ENCODE measurements at places on chromosomes 11 and 22.
A peak's percentile ranks its signal among the peaks of the same experiment; 100 is the strongest.

DNA sequence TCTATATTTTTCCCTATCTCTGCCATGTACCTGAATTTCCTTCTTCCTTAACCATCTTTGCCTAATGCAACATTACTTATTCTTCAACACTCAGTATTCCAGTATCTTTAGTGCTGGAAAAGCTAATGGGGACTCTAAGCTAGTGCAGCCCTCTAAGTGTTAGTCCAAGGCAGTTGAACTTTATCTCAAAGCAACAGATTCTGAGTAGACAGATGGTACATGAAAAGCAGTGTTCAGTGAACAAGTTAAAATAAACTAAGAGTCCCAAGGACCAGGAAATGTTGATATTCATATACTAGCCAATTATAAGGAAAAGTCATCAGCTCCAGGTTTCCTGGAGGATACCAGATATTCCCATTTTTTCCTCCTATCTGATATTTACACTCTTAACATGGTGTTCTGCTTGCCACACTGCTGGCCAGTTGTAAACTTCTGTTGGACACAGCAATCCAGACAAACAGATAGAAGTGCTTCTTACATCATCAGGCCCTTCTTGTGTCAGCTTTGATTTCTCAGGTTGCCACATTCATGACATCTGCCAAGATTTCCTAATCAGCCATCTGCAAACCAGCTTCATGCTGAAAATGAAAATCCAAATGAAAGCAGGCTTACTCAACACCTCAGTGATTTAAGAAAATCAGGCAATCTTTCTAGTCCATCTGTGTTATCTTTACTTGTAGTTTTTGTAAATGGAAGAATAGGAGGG is 255.9 kb upstream of the POU2AF2 start:
- DNase-seq: peak; percentile 80

DNA sequence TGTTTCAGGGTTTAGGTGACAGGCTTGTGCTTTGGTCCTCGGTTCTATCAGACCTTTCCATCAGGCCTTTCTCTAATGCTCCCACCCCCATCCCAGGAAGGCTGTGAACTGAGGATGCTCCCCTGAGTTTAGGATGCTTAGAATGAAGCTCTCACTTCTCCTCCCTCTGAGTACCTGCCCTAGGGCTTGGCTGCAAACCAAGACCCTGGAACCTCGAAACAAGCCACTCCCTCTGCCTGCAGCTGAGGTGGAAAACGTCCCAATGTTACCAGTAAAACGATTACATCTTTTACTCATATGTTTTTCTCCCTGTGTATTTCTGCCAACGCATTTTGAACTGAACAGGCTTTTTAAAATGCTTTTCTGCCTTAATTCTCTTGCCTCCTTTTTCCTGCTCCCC is 54.5 kb upstream of the BMAL1 start:
- DNase-seq: no peak

- DNase-seq: no peak
These were observed 13.4 kb upstream of the GRK2 start for GRCh38 chr11:67252831-67253239.

DNA sequence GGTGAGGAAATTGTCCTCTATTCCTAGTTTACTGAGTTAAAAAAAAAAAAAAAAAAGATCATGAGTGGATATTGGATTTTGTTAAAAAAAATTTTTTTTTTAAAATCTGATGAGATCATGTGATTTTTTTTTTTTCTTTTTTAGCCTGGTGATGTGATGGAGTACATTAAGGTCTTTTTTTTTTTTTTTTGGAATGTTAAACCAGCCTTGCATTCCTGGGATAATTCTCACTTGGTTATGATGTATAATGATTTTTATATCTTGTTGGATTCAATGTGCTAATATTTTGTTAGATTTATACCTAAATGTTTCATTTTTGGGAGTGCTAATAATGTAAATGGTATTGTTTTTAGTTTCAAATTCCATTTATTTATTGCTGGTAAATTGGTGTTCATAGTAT is 43.3 kb downstream of the DDX10 start:
- DNase-seq: no peak

GRCh38 chr11:58919980-58920379 is 19.3 kb upstream of the GLYATL1 start:
- no peak for DNase-seq

- DNase-seq: no peak
These were observed 146.8 kb downstream of the COMMD9 start for GRCh38 chr11:36142439-36142838.

GRCh38 chr11:36339888-36340287 is 43.8 kb downstream of the PRR5L start:
- no peak for DNase-seq

- DNase-seq: peak; percentile 89
These were observed 1.4 kb downstream of the SLC25A22 start for GRCh38 chr11:796565-797295.

DNA sequence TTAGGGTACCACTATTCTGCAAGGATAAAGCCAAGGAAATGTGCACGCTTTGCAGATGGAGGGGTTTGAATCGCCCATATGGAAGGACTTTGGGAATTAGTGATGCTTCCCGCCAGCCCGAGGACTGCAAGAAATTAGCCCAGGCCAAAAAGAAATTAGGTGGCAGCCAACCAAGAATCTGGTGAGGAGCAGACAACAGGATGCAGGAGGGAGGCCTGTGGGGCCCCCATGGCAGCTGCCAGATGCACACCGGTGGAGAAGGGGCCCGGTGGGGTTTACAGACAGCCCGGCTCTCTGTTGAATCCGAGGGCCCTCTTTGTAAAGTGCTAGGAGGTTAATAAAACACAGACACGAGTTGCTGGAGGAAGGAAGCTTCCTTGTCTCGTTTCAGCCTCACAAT is 73.5 kb downstream of the TIMP3 start:
- no peak for DNase-seq

DNA sequence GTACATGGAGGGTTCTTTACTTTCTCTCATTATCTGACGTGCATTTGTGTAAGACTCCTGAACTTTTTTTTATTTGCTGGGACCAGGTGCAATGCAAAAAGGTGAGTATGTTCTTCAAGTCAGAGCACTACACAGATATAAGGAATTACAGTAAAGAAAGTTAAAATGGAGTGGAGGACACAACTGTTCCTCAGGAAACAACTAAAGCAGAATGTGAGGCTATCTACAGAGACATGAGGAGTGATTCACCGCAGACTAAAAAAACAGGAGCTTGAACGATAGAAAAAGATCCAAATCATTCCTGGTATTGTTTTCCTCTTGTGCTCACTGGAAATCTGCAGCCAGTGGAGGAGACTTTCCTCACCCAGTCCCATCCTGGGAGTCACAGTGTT is 106.2 kb downstream of the ABTB2 start:
- no peak for DNase-seq

DNA sequence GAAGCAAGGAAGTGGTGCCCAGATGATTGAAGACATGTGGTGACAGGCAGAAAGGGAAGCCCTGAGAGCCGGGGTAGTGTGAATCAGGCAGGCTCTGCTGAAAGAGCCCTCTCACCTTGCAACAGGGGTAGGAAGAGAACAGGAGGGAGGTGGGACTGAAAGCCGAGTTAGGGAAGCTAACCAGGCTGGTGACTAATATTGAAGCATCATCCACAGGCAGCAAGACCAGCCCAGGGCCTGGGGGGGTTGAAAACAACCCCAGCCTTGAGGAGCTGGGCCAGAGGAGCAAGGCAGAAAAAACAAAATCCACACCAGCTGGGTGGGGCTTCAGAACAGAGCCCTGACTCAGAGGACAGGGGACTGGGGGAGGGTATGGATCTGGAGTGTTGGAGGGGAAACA is 35.0 kb upstream of the CRTAM start:
- DNase-seq: no peak

DNA sequence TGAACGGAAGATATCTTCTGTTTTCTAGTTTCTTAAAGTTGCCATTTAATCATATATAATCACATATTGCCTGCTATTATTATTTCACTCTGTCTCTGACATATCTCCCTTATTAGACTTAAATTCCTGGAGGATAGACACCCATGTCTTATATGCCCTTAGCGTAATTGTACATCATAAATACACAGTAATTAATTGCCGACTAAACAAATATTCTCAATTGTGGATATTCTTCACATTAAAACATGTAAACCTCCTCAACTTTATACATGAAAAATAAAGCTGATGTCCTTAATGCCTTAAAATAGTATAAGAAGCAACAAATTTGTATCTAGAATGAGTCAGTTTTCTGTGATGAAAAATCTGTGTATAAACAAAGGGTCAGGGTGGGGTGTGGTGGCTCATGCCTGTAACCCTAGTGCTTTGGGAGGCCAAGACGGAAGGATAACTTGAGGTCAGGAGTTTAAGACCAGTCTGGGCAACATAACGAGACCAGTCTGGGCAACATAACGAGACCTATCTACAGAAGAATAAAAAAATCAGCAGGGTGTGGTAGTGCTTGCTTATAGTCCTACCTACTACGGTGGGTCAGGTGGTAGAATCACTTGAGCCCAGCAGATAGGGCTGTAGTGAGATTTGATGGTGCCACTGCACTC is 6.1 kb downstream of the ZDHHC13 start:
- no peak for DNase-seq

DNA sequence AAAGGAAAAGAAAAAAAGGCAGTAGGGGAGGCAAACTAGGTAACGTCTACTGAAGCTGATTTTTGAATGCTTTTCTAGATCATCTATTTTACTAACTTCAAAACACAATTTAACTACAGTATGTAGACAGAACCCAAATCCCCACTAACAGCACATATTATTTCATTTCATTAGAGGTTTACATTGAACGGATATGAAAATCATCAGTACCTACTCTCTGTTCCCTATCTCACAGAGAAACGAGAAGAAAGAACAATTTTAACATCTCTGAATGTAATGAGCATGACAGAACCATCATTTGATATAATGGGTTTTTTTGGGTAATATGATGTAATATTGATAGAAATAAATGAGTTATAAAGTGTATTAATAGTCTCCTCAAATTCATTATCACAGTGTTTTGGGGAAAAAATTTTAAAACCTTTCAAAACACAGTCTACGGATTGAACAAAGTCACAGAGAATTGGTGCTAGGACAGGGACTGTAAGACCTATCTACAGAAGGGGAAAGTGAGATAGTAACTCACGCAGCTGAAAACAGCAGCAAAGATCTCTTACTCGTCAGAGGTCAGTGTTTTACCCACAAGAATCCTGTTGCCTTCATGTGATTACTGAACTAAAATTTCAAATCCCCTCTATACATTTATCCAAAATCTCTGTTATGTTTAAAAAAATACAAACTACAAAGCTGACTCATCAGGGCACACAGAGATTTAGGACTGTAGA is 77.3 kb downstream of the ZBTB44 start:
- DNase-seq: no peak

DNA sequence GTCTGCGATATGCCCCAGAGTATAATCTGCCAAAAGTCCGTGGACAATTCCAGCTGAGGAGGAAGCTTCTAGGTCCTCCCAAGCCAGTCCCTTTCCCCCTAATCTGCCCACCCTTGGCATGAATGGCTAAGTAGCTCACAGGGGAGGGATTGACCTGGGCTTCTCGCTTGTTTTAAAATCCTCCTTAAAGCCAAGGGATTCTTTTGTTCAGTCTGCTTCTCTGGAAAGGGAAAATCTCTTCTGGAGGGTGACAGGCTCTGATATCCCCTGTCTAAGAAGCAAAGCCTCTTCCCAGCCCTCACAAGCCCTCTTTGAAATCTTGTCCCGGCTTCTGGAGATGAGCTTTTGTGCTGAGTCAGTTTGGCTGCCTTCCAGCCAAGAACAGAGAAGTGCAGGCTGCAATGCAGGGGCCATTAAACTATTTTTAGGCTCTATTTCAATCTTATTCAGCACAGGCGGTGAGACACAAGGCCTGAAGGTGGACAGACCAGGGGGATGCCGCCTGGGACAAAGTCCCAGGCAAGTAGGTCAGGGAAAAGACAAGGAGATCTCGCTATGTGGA is 23.9 kb downstream of the NEFH start:
- peak; percentile 55 for DNase-seq

DNA sequence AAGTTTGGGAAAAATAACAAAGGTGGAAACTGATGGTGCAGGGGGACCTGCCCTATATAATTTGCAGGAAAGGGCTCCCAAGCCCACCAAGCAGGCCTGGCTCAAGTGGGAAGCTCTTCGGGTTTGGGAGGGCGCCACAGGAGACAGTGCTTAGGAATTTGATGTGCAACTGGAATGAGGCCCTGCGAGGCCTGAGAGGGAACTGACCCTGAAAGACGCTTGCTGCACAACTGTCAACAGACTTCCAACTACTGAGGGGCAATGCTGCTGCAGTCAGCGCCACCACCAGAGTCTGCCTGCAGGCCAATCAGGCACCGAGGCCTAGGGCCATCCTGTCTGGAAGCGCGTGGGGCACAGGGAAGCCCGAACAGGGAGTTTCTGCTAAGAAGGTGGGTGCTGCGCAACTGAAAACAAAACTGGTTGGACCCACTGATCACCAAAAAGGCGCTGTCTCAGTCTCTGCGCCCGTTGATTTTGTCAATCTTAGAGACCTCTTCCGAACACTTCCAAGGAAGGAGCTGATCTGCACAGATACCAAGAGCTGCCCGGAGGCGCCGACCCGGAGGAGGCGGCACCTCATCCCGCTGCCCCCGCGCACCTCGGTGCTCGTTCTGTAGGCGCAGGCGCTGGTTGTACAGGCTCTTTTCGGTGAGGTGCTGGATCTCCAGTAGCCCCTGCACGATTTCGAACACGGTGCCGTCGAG is 667 bp downstream of the DGCR6L start:
- peak; percentile 47 for DNase-seq

GRCh38 chr22:17648569-17648968 is 10.0 kb downstream of the BCL2L13 start:
- DNase-seq: no peak

DNA sequence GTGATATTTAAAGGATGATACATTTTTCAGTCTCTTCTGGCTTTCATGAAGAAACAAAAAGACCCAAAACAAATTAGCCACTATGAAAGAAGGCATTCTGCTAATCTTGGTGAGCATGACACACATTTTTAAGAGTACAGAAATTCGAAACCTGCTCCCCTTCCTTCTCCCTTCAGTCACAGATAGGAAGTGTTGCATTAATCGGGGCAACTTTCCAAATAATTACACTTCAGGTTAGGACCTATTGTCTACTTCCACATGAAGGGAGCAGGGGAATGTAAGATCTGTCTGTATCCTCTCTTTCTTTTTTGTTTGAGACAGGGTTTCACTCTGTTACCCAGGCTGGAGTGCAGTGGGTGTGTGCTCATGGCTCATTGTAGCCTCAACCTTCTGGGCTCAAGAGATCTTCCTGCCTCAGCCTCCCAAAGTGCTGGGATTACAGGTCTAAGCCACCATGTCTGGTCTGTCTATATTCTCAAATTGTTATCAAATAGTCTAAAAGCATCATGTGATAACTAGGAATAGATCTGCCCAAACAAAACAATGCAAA is 45.8 kb downstream of the NCAM1 start:
- DNase-seq: no peak

- DNase-seq: peak; percentile 22
These were observed 71.6 kb downstream of the KCNQ1 start for GRCh38 chr11:2516276-2517015.

DNA sequence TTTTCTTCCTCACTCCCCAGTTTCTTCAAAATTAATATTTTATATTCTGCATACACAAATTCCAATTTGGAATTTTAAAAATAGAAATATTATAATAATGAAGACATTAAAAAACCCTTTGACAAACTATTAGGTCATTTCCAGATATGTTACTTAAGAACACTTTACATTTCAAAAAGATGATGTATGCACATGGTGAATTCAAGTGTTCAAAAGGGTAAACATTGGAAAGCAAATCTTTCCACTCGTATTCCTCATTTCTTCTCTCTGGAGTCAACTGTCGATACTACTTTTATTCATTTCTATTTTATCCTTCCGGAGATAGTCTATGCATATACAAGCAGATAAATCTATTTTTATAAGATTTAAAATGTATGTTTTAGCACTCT is 16.7 kb downstream of the TBCEL start:
- DNase-seq: no peak

All from left lobe of liver (tissue), 2 donors.